ENCODE measurements at places on chromosomes 13 and 19.

DNA sequence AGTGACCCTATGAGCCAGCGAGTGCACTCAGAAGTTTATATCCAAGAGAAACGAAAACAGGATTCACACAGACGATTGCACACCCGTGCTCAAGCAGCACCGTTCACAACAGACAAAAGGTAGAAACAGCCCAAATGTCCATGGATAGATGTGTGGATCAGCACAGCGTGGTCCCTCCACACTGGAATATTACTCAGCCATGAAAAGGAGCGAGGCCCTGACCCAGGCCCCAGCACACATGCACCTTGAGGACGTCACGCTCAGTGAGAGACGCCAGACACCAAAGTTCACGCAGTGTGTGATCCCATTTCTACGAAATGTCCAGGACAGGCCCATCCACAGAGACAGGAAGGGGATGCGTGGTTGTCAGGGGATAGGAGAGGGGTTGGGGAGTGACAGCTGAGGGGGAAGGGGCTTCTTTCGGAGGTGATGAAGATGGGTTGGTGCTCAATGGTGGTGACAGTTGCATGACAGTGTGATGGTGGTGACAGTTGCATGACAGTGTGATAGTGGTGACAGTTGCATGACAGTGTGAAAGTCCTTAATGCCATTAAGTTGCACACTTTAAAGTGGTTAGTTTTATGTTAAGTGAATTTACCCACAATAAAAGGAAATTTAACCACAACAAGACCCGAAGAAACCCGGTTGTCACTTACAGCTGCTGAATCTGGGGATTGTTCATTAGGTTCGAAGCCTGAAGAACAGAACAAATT lies 18.9 kb upstream of the SLC39A3 start:
- no peak for DNase-seq

DNA sequence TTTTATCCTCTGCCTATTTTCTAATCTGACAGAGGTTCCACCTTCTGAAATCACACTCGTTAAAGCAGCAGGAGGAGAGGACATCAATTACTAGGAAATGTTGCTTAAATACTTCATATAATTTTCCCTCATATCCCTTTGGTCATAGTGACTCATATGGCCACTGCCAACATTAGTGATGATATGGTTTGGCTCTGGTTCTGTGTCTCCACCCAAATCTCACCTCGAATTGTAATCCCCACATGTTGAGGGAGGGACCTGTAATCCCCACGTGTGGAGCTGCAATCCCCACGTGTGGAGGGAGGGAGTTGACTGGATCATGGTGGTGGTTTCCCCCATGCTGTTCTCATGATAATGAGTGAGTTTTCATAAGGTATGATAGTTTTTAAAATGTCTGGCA lies 618.4 kb upstream of the SLITRK5 start:
- DNase-seq = no peak

- no peak for DNase-seq
These were observed 113.2 kb downstream of the HSPH1 start for GRCh38 chr13:31048521-31048920.

DNA sequence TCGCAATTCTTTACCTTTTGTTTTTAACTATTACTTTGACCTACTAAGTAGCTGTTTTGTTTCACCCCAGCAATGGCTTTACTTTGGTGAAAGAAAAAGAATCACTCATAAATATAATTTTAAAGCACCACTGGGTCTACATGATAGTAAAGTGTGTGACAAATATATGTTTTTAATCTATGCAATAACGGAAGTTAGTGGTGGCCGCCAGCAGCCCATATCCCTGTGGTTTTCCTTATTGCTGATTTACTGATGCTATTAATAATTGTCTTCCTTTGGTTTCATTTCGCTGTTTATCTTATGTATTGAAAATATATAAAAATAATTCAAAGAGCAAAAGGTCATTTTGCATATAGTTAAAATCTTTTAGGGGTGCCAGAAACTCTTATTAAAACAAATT lies 491.3 kb downstream of the DIAPH3 start:
- DNase-seq = no peak
